Spinal cord (tissue), 10 donors: ENCODE measurements at places on chromosomes 7 and 10.
A peak's percentile ranks its signal among the peaks of the same experiment; 100 is the strongest.

DNA sequence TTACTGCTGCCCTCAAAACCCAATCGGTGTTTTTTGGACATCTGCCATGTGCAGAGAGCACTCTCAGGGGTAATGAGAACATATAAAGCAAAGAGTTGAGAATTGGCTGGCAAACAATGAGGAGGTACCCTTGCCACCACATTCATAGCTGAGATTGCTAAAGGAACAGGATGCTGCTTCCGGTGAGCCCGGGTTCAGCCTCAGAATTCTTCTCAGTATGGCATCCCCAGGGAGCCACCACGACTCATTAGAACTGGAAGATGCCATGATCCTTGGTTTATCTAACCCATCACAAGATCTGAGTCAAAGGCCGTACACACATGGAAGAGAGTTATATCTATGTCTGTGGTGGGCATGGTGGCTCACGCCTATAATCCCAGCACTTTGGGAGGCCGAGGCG is 174.4 kb downstream of the ARID5B start:
- DNase-seq = no peak
- no peak overlapping the region for H3K27ac ChIP-seq
- no peaks in the 10 kb centered on the region for H3K27me3 ChIP-seq
- peaks cover 3% of the 10 kb centered on the region for H3K36me3 ChIP-seq

- H3K27ac ChIP-seq = no peak overlapping the region
- no peaks in the 10 kb centered on the region for H3K36me3 ChIP-seq
- H3K27me3 ChIP-seq = no peaks in the 10 kb centered on the region
- no peak overlapping the region for H3K4me3 ChIP-seq
- no peak for DNase-seq
- no peaks in the 10 kb centered on the region for H3K4me1 ChIP-seq
Measured at GRCh38 chr10:95254629-95255028, 36.2 kb downstream of the PDLIM1 start.

DNA sequence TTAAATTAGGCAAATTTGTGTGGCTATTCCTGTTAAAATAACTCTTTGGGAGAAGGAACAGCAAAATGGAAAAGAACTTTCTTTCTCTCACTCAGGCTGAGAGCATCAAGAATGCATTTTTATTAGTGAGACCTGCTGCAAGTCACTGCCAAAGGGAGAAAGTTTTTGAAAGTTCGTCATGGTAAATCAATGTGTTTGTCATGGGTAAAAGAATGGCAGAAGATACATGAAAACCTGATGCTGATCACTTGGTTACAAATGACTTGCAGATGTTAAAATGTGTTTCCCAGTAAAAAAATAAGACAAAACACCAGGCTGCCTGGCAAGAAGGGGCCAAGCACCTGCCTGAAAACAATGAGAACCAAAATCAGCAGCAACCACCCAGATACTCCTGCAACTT is 484.7 kb upstream of the NRP1 start:
- H3K4me3 ChIP-seq = no peak overlapping the region
- H3K27ac ChIP-seq = no peak overlapping the region
- no peak for DNase-seq

GRCh38 chr10:58752665-58753064 is 240.0 kb downstream of the BICC1 start:
- H3K36me3 ChIP-seq = no peaks in the 10 kb centered on the region
- no peak overlapping the region for H3K27ac ChIP-seq
- no peaks in the 10 kb centered on the region for H3K27me3 ChIP-seq
- no peak for DNase-seq
- H3K4me3 ChIP-seq = no peak overlapping the region
- H3K4me1 ChIP-seq = no peaks in the 10 kb centered on the region

DNA sequence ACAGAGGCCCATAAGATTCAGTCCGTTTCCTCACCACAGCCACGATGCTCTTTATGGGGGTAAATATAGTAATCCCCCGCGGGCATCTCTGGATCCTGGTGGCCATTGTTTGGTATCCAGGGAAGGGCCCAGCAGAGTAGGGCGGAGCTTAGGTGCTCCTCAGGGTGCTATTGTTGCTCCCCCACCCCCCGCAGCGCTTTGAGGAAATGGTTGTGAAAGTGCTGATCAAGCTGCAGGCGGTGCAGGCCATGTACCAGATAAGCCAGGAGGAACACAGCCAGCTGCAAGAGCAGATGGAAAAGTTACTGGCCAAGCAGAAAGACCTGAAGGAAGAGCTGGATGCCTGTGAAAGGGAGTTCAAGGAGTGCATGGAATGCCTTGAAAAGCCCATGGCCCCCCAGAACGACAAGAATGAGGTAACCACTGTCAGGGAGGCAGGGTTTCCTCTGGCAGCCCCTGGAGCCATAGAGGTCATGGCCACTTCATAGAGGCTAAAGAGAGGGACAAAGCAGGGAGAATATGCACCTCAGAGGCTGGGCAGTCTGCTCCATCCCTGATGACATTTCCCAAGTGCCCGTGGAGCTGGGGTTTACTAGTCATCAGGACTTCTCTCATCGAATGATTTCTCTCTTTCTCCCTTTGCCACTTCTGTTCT is 17.6 kb upstream of the FLNC start:
- DNase-seq = no peak
- H3K4me3 ChIP-seq = no peak overlapping the region
- peaks cover 25% of the 10 kb centered on the region for H3K4me1 ChIP-seq
- H3K27ac ChIP-seq = no peak overlapping the region
- H3K27me3 ChIP-seq = no peaks in the 10 kb centered on the region
- H3K36me3 ChIP-seq = peaks cover 43% of the 10 kb centered on the region

GRCh38 chr7:109224100-109224499 is 654.4 kb downstream of the DNAJB9 start:
- no peaks in the 10 kb centered on the region for H3K4me1 ChIP-seq
- no peak overlapping the region for H3K27ac ChIP-seq
- H3K27me3 ChIP-seq = no peaks in the 10 kb centered on the region
- no peak overlapping the region for H3K4me3 ChIP-seq
- no peak for DNase-seq

DNA sequence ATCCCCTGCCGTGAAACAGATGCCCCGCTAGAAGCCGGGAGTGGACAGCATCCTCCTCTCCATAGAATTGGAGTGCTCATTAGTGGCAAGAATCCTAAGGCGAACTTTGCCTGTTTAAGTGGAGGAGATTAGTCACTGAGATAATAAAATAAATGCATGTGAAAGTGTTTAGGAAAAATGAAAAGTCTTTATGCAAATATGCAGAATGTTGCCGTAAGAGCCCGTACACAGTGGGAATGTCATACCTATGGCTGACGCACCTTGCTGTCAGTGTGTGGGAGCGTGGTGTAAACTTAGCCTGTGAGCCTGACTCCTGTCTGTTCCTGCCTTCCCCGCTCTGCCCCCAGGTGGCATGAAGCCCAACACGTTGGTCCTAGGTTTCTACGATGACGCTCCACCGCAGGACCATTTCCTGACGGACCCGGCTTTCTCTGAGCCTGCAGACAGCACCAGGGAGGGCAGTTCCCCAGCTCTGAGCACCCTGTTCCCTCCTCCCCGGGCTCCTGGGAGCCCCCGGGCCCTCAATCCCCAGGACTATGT is 1.7 kb upstream of the TRIP6 start:
- peak overlapping the region; percentile 53 for H3K27ac ChIP-seq
- peaks cover 51% of the 10 kb centered on the region for H3K4me1 ChIP-seq
- H3K4me3 ChIP-seq = no peak overlapping the region
- H3K36me3 ChIP-seq = peaks cover 50% of the 10 kb centered on the region
- no peaks in the 10 kb centered on the region for H3K27me3 ChIP-seq
- DNase-seq = no peak

DNA sequence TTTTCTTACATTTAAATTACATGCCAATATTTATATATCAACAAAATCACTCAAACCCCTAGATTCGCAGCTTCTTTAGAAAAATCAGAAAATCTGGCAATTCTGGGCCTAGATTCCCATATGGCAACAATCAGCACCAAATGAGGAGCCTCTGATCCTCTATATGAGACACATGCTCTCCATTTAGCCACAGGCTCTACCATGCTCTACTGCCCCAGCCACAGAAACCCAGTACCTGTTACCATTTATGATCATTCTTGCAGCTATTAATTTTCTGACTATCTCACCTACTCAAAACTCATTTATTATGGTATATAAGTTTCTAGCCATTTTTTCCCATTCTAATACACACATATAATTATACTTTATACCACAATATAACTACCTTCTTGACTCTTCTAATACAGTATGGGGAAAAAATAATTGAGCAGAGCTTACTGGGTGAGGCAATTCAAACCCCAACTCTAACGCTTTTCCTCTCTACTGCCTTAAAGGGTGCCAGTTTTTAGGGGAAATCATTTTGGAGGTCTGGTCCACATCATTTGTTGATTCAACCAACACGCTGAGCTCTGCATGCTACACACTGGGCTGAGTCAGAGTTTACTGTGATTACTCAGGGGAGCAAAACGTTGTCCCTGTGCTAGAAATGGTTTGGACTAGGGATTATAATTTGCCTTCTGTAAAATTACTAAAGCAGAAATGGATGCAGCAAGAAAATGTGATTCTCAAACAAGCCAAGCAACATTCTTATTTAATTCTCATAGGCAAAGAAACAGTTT is 11.6 kb downstream of the PDLIM1 start:
- no peaks in the 10 kb centered on the region for H3K4me1 ChIP-seq
- no peak for DNase-seq
- H3K27me3 ChIP-seq = no peaks in the 10 kb centered on the region
- H3K4me3 ChIP-seq = no peak overlapping the region
- H3K36me3 ChIP-seq = no peaks in the 10 kb centered on the region

DNA sequence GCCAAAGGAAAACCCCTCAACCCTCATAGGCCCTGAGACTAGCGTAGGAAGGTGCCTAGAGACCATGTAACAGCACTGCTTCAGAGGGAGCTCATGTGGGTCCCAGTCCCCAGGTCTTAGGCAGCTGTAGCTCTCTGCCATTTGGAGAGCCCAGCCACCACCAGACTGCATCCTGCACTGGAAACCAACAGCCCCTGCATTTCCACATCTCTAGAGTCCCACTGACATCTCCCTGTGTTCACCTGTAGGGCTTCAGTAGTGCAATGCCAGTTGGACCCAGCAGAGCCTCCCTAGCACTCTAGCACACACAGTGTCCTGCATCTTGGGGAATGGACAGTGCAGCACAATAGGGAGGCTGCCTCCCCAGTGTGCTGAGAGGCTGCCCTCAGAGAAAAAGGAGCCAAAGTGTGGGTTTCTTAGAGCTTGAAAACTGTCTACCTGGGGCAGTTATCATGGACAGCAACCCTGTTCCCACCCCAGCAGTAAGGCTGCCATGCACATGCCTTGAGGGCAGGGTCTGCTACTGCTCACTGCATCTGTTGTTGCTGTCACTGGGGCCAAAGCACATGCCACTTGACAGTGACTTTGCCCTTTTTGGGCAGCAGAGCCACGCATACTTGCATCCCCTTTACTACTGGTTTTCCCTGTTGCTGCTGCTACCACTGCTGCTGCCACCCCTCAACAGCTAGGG is 46.7 kb upstream of the ANTXRL start:
- no peak overlapping the region for H3K27ac ChIP-seq
- H3K36me3 ChIP-seq = no peaks in the 10 kb centered on the region
- H3K4me1 ChIP-seq = no peaks in the 10 kb centered on the region

GRCh38 chr7:40827222-40828085 is 692.6 kb downstream of the SUGCT start:
- no peak for DNase-seq
- no peaks in the 10 kb centered on the region for H3K27me3 ChIP-seq
- peaks cover 9% of the 10 kb centered on the region for H3K4me1 ChIP-seq
- H3K36me3 ChIP-seq = no peaks in the 10 kb centered on the region

- H3K36me3 ChIP-seq = no peaks in the 10 kb centered on the region
- no peaks in the 10 kb centered on the region for H3K27me3 ChIP-seq
- peaks cover 8% of the 10 kb centered on the region for H3K4me1 ChIP-seq
- no peak overlapping the region for H3K4me3 ChIP-seq
Measured at GRCh38 chr10:12501324-12501723, 152.0 kb downstream of the CAMK1D start.

GRCh38 chr7:118771672-118772071 is 547.2 kb downstream of the ANKRD7 start:
- H3K27me3 ChIP-seq = no peaks in the 10 kb centered on the region
- no peaks in the 10 kb centered on the region for H3K4me1 ChIP-seq
- no peaks in the 10 kb centered on the region for H3K36me3 ChIP-seq
- no peak overlapping the region for H3K4me3 ChIP-seq
- no peak for DNase-seq

GRCh38 chr10:86035791-86036543 is 330.6 kb downstream of the GRID1 start:
- no peaks in the 10 kb centered on the region for H3K4me1 ChIP-seq
- no peak overlapping the region for H3K27ac ChIP-seq
- H3K36me3 ChIP-seq = peaks cover 3% of the 10 kb centered on the region
- H3K27me3 ChIP-seq = no peaks in the 10 kb centered on the region
- no peak overlapping the region for H3K4me3 ChIP-seq

GRCh38 chr10:60664859-60665258 is 113.4 kb upstream of the CDK1 start:
- H3K4me3 ChIP-seq = no peak overlapping the region
- no peaks in the 10 kb centered on the region for H3K36me3 ChIP-seq
- H3K27me3 ChIP-seq = no peaks in the 10 kb centered on the region

DNA sequence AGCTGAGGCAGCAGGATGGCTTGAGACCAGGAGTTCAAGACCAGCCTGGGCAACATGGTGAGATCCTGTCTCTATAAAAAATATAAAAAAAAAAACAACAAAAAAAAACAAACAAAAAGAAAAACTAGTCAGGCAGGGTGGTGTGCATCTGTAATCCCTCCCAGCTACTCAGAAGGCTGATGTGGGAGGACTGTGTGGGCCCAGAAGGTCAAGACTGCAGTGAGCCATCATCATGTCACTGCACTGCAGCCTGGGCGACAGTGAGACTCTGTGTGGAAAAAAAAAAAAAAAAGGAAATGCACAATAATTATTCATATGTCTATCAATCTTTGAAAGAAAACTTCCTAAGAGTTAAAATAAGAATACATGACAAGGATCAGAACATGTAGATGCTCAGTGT is 178.3 kb downstream of the SEM1 start:
- no peak overlapping the region for H3K4me3 ChIP-seq
- H3K27me3 ChIP-seq = no peaks in the 10 kb centered on the region
- no peaks in the 10 kb centered on the region for H3K4me1 ChIP-seq
- DNase-seq = no peak
- H3K27ac ChIP-seq = no peak overlapping the region

DNA sequence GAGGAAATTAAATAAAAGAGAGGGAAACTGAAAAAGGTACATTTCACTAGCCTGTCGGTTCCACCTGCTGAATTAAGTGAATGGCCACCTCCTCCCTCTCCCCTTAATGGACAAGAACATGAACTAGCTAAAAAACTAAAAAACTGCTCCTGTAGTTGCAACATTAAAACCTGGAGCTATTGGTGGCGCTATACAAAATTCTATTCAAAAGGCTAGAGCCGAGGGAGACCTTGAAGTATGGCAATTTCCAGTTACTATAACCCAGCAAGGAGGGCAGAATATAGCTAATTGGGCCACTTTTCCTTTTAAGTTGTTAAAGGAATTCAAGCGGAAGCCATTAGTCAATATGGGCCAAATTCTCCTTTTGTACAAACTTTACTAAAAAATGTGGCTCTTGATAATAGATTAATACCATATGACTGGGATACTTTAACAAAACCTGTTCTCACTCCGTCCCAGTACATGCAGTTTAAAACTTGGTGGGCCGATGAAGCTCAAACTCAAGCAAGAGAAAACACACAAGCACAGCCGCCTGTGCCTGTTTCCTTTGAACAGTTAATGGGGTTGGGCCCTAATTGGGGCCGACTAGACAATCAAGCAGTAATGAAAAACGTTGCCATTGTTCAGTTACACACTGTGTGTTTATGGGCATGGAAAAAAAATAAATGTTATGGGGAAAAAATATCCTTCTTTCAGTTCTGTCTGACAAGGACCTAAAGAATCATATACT is 6.5 kb upstream of the CHST3 start:
- H3K36me3 ChIP-seq = no peaks in the 10 kb centered on the region
- peaks cover 13% of the 10 kb centered on the region for H3K4me1 ChIP-seq
